AG09309 (cell line): ENCODE measurements at places on chromosomes 2 and 18.

DNA sequence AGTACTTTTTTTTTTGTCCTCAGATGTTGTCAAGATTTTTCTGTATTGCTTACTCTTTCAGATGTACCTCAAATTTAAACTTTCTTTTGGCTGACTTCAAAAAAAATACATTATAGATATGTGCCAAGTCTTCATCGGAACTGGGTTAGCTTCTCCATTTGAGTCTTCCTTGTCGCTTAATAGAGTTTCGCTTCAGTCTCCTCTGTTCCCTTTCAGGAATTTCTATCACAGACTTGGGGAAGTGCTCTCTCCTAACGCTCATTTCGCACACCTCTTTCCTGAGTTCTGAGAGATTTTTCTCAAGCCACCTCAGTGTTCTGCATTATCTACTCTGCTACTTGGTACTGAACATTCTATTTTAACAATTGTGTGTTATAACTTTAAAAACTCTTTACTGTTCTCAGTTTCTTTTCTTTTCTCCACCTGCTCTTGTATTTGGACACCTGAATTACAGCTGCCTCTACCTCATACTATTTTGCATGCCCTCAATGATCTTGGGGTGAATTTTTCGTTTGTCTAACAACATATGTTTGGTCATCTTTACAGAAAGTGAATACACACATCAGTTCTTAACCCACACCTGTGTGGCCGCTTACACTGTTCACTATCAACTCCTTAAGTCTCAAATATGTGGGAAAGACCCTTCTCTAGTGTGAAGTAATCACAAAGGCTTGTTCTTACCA lies 16.5 kb downstream of the PTPN2 start:
- DNase-seq: no peak

DNA sequence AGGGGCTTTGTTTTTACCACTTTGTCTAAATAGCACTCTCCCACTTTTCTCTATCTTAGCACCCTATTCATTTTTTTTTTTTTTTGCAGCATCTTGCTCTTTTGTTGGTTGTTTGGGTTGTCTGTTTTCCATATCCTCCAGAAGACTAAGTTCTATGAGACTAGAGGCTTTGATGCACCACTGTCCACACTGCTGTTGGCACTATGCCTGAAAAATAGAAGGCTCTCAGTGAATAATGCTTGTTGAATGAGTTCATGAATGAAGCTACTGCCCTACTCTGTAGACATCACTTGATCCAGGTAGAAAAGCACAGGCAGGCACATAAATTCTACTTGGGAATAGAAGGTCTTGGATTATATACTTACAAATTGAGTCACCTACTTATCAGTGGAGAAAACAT lies 7.3 kb downstream of the IL1A start:
- no peak for DNase-seq

- no peak for DNase-seq
Observed at GRCh38 chr2:144268036-144268678, 251.8 kb downstream of the ZEB2 start.

DNA sequence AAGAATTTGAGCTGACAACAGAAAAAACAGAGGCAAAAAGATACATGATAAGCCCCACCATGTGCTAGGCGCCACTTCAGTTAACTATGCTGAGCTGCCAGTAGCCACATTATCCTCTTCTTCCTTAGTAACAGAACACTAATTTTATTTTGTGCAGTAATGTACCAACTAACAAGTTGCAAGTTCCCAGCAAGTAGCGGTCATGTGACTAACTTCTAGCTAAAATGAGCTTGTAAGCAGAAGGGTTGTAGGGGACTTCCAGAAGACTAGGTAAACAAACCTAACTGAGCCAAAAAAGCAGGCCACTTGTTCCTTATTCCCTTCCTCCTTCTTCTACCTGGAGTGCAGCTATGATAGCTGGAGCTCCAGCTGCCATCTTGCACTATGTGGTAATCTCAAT lies 75.5 kb downstream of the DTNB start:
- DNase-seq: no peak

DNA sequence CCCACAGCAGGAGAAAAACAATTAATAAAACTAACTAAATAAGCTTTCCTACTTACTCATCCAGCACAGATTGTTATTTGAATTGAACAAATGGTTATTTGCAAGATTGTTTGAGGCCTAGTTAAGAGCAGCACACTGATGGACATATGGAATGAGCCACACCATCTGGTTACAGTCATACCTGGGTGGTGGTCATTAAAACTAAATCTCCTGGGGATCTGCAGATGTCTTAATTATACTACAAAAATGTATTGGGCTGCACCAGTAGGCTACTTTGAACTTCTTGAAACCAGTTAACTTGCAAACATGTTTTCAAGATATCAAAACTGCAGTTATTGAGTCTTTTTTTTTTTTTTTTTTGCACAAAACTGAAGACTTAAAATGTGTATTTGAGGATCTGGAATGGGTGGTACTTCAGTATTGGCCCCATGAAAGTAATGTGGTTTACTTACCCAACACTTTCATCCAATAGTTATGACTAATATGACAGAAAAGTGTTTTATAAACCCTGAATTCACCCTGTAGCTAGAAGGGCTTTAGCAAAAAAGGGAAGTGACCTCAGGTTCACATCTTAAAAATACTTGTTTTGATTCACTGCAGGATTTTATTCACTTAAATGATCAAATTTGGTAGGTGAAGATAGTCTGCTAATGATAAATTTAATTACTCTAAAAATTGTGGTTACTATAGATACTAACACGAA lies 10.8 kb downstream of the AGFG1 start:
- no peak for DNase-seq

GRCh38 chr2:44779793-44780192 lies 161.7 kb upstream of the SIX3 start:
- DNase-seq: no peak

DNA sequence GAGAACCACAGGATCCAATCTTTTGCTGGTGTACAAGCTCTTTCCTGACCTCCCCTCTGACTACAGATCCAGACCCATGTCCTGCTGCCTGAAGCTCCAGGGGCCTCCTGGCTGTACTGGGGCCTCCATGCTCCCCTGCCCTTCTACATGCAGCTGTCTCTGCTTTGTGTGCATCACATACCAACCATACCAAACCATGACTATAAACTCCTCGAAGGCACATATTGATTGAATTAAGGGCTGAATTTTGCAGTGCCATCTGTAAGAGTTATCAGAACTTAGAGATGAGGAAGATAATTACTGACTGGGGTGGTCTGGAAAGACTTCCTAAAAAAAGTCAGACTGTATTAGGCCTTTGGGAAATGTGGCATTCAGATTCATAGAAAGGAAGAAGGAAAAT lies 139.9 kb upstream of the CXCR4 start:
- no peak for DNase-seq
